GM10248 (cell line): ENCODE measurements at places on chromosomes 1 and 21.

- DNase-seq = no peak
Measured at GRCh38 chr1:64984737-64985136, 18.4 kb upstream of the JAK1 start.

DNA sequence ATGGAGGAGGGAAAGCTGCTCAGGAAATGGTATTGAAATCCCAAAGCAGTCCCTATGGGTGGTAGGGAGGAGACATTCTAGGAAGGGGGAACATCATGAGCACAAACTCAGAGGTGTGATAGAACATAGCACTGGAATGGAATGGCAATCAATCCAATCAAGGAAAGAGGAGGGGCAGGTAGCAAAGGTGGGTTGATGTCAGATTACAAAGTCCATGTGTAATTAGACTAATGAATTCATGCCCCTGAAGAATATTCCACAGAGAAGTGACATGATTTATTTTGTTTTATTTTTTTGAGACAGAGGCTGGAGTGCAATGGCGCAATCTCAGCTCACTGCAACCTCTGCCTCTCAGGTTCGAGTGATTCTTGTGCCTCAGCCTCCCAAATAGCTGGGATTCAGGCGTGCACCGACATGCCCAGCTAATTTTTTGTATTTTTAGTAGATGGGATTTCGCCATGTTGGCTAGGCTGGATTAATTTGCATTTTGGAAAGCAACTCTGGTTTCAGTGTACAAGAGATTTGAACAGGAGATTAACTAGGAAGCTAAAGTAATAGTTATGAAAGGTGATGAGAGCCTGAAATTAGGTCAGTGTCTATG, 36.1 kb downstream of the DEGS1 start:
- DNase-seq = no peak

DNA sequence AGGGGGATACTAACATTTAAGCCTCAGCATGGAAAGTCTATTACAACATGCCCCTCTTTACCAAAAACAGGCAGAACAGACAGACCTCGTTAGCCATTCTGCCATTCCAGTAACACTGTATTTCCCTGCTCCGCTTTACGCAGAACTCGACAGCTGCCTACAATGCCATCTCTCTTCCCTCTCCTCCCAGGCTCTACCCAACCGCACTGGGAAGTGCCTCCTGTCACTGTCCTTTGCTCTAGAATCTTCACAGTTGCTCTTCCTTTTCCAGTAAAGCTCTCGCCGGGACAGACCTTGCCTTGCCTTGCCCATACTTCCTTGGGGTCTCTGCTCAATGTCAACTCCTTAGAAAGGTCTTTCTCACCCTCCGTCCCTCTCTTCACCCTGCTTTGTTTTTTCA, 22.8 kb downstream of the COA6 start:
- no peak for DNase-seq

DNA sequence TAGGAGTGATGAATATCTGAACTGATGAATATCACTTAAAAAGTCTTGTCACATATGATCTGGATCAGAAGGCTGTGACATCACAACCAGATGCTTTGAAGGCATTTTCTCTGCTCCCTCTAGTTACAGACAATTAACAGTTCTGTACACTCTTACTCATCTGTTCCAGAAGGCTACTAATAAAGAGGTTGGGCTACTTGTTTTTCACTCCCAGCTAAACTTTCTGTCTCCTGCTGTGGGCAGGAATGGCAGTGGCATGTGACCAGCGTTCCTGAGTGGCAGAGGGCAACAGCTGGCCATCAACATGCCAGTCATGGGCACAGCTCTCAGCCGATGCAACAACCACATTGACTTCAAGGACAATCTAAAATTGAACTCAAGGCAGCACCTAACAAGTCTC, 66.7 kb downstream of the SLC45A1 start:
- no peak for DNase-seq
